ENCODE measurements at places on chromosomes 5 and 9.

DNA sequence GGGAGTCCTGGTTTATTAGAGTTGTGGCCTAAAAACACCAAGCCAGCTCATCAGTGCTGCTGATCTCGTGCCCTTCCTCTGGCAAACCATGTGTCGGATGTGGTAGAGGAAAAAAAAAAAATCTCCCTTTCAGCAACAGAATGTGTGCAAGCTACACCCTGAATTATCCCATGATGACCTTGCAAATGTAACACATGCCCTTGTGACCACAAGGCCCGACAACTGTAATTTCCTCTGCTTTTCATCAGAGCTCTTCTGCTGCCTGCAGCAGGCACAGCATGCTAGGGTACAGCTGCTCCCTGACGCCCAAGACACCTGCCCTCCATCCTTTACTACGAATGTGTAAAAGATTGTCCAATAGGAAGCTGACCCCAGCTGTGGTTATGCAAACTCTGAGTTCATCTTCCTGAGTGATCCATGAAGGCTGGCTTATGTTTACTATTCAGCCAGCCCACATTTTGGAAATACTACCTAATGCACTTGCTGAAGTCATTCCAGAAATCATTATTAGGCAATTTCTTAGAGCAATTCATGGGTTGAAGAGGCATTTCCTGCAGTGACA lies 14.6 kb upstream of the BNC2 start:
- no peak for DNase-seq

GRCh38 chr5:95619514-95620029 lies 315 bp upstream of the GPR150 start:
- DNase-seq = no peak

- DNase-seq = peak; percentile 24
Observed at GRCh38 chr5:55037046-55037771, 13.2 kb downstream of the GZMK start.

GRCh38 chr5:67221487-67222242 lies 25.1 kb upstream of the CD180 start:
- no peak for DNase-seq

DNA sequence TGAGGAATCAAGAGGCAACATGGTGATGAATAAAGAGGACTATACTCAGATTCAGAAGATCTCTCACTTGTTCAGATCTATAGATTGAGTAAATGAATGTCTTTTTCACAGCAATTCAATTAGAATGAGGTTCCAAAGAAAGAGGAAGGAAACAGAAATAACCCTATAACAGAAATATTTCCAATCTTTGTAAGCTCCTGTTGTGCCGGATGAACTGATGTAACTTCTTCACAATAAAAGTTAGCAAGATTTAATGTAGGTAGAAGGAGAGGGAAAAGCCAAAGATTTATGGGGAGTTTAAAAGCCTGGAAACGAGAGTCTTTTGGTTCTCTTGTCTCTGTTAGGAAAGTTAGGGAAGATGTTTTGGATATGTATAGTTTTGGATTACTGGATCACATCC lies 92.1 kb downstream of the PBX3 start:
- DNase-seq = no peak

GRCh38 chr9:121754655-121755436 lies 103.4 kb downstream of the DAB2IP start:
- no peak for DNase-seq

DNA sequence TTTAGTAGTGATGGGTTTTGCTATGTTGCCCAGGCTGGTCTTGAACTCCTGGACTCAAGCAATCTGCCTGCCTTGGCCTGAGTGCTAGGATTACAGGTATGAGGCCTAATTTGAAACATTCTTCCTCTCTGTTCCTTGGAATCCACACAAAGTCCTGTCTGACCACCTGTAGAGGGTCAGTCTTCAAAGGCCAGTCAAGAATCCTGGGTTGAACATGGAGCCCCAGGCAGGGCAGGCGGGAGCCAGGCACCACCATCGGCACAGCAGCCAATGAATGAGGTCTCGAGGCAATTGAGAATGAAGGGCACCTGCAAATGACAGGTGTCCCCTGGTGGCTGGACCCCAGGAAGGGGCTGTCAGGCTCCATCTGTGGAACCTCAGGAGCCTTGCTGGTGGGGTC lies 17.4 kb upstream of the NCS1 start:
- DNase-seq = no peak

DNA sequence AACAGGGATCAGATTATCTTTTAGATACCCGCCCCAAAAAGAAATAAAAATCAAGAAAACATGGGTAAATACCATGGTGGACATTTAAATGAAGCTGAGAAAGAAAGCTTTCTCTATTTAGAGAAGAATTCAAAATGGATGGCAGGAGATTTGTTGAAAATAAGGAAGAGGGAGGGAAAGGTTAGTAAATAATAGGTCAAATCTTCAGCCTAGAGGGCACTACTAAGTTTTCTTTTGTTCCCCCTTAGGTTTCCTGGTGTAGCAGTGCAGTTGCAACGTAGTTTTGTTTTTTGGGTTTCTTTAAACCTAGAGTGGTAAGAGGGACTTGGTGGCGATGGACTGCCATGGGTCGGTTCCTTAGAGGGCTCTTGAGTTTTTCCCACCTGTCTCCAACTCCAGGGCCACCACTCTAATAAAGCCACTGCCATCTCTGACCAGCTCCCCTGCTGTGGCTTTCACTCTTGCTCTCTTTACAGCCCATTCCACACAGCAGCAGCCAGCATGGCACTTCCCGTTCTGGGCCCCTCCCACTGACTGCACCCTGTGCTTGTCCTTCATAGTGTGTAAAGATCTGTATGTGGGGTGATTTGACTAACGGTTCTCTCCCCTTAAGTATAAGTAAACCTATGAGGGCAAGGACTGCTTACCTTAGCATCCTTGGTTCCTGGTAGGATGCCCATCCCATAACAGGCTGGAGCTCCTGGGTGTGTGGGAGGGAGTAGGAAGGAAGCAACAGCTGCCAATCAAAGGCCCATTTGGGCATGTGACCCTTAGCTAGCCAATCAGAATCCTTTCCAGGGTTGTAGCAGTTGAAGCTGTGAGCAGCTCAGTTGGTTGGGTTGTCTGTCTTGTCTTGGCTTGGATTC lies 118.3 kb downstream of the SLC1A3 start:
- no peak for DNase-seq

GRCh38 chr5:60586307-60586901 lies 113.6 kb downstream of the DEPDC1B start:
- no peak for DNase-seq

- DNase-seq = no peak
Observed at GRCh38 chr9:105911104-105911911, 217.0 kb downstream of the TMEM38B start.

DNA sequence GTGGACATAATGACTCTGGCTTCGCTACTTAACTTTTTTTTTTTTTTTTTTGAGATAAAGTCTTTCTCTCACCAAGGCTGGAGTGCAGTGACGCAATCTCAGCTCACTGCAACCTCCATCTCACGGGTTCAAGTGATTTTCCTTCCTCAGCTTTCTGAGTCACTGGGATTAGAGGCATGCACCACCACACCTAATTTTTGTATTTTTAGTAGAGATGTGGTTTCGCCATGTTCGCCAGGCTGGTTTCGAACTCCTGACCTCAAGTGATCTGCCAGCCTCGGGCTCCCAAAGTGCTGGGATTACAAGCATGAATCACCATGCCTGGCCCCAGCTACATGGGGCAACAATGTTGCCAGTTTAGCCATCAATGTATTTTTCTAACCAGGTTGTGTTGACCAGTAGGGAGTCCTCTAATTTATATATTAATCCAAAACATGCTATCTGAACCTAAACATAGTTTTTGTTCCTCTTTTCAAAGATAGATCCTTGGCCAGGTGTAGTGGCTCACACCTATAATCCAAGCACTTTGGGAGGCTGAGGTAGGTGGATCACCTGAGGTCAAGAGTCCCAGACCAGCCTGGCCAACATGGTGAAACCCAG lies 120.3 kb upstream of the LHFPL2 start:
- DNase-seq = no peak

DNA sequence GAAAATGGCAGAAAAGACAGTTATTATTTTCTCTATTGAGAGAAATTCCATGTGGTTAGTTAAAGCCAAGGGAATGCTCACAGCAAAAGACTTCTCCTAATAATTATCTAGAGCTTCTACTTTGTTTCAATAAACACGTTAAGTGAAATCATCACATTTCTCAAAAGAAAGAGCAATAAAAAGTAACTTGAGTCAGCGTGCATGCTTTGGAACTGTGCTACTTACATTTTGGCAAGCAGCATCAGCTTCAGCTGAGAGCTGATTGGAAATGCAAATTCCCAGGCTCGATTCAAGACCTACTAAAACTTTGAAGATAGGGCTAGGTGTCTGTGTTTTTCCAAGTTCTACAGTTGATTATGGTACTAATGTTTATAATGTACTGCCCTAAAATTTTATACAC lies 132.1 kb downstream of the CDH18 start:
- DNase-seq = no peak

DNA sequence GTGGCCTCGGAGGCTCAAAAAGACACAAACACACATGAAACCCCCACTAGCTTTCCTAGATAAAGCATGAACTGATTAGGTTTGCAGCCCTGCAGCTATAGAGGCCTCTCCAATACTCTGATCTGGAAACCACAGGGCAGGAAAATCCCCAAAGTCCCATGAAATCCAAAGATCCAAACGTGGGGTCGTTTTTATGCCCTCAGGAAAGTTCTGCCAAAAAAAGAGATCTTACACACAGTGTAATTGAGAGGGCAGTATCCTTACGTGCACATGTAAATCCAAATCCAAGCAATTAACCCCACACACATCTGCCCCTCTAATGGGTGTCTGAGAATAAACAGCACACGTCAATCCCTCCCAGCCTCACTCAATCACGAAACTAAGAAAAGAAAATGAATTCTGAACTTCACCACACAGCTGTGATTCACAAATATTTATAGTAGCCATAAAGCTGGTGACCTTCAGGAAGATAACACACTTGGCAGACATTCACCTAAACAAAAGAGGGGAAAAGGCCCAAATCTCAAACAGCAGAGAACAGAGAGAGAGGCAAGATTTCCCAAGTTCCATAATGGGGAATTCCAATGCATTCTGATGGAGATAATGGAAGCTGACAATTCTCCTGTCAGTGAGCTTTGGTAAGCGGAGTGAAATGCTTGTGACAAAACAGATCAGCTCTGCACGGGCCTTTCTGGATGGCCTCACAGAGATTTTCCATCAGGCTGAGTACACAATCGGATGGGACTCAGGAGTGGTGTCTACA lies 114.2 kb downstream of the SEMA5A start:
- no peak for DNase-seq

- no peak for DNase-seq
Observed at GRCh38 chr5:171340042-171340441, 31.0 kb downstream of the TLX3 start.

GRCh38 chr5:150283904-150284303 lies 5.7 kb downstream of the CAMK2A start:
- DNase-seq = no peak

DNA sequence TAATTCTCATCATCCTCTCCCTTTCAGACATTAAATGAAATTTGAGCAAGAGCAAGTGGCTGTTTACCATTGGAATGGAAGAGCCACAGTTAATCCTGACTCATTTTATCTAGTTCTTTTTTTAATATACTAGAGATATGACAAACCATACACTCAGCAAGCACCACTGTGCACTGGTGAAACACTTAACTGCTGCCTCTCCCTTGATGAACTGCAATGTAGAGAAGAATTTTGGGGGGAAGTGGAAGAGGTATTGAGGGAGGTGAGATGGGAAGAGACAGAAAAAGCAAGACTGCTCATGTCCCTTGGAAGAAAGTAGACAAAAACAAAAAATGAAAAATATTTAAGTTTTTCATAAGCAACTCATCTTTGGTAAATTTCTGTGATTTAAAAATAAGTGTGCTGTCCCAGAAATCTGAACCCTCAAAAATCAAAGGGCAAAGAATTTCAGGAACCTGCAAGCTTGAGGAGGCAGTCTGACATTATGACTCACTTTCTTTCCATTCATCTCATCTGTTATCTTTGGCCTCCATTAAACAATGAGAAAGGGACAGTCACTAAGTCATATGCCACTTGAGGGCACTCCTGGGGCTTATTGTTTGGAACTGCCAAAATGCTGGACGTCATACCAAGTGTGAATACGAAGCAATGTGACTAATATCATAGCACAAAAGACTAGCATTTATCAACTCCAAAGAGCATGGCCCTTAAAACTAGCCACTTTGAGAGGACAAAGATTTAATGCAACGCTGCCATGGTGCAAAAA lies 566.8 kb upstream of the DMAC1 start:
- no peak for DNase-seq

- no peak for DNase-seq
Observed at GRCh38 chr5:134541736-134542376, 16.4 kb downstream of the JADE2 start.

DNA sequence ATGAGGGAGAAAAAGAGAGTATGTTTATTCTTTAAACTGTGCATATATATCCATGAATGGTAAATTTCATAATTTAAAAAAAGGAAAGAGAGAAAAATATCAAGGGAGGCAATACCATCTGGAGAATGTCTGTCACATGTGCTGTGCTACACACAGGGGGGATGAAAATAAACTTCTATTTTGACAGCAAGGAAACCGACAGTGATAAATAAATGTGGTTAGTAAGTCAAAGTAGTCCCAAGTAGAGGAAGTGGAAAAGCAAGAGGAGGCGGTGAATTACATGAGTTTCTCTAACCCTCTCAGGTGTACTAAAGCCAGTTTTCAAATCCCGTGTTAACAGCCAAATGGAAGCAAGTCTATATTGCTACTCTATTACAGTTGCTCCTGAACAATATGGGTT lies 83.3 kb downstream of the ICE1 start:
- no peak for DNase-seq

GRCh38 chr5:42756606-42757601 lies at the start of gene CCDC152:
TSS of gene CCDC152 (plus strand) at chr5:42756818. CDS start at chr5:42759122, 2,304 bp downstream.
- DNase-seq = peak; percentile 46

DNA sequence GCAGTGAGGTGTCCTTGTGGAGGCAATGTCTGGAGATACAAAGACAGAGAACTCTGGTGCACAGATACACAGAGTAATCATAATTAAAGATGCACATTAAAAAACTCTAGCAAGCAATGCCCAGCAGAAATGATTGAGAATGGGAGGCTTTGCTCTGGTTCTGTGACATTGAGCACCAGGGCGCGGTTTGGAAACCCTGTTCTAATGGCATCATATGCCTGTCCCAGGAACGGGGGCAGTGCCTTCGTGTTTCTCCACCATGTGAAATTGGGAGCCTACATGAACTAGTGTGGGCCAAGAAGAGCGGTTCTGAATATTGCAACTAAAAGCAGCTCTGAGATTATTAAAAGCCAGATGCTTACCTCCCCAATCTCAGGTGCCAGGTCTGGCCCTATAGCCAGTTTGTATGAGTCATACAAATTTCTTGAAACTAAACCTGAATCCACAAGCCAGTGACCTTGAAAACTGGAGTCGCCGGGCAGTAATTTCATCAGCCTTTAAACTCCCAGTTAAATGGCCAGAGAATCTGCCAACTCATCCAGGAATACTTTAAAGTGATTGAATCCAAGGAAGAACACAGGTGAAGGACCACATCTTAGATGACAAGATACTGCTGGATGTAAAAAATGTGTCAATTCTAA lies 22.2 kb upstream of the CTSL start:
- DNase-seq = no peak

- no peak for DNase-seq
Observed at GRCh38 chr5:68749631-68750030, 344.2 kb upstream of the SLC30A5 start.

- no peak for DNase-seq
Observed at GRCh38 chr9:6692881-6693361, 47.4 kb upstream of the GLDC start.
